ENCODE measurements at places on chromosomes 3 and 15. TPM values are rescaled to one million over a fixed set of nuclear protein-coding genes. Genes with fewer than 3 reads are reported as not detected.

Gene UNC13C
- total RNA-seq: 0.08 TPM

- no peak for DNase-seq
Observed at GRCh38 chr3:164375995-164376394, 702.3 kb downstream of the SI start.

- DNase-seq: no peak
Observed at GRCh38 chr15:43775411-43775965, 1.3 kb downstream of the ELL3 start.

- DNase-seq: no peak
Observed at GRCh38 chr3:182323126-182323700, 470.1 kb upstream of the ATP11B start.
